Omental fat pad (tissue), 4 donors: ENCODE measurements at places on chromosomes 1 and 21. TPM values are rescaled to one million over a fixed set of nuclear protein-coding genes. Genes with fewer than 3 reads are reported as not detected.

Gene SV2A
- 0.65 TPM for total RNA-seq

Gene CFAP107
- total RNA-seq = not detected

Gene LAMTOR2
- total RNA-seq = 45.8 TPM

Gene LCE2A
- not detected for total RNA-seq

Gene C4BPA
- total RNA-seq = not detected

Gene RRP1B
- total RNA-seq = 23.0 TPM

Gene ANGPTL7
- total RNA-seq = 16.9 TPM

Gene OR2T11
- total RNA-seq = not detected

Gene CRNN
- not detected for total RNA-seq

Gene ZNF362
- total RNA-seq = 13.9 TPM

Gene RPTN
- total RNA-seq = not detected

Gene IL24
- not detected for total RNA-seq

Gene SIK1
- 22.7 TPM for total RNA-seq

Gene ASPM
- 0.25 TPM for total RNA-seq
